ENCODE measurements at places on chromosomes 4 and X. TPM values are rescaled to one million over a fixed set of nuclear protein-coding genes. Genes with fewer than 3 reads are reported as not detected.

GPRASP1 gene
- total RNA-seq = 1.3 TPM

PCDH11X gene
- not detected for total RNA-seq

BMX gene
- not detected for total RNA-seq

EFNB1 gene
- total RNA-seq = 127 TPM

NCAPG gene
- 0.34 TPM for total RNA-seq

MAN2B2 gene
- 30.4 TPM for total RNA-seq

MAGEC2 gene
- not detected for total RNA-seq

Data from nasal cavity respiratory epithelium epithelial cell of viscerocranial mucosa (primary cell).